ENCODE measurements at places on chromosomes 12 and 14. TPM values are rescaled to one million over a fixed set of nuclear protein-coding genes. Genes with fewer than 3 reads are reported as not detected.

DNA sequence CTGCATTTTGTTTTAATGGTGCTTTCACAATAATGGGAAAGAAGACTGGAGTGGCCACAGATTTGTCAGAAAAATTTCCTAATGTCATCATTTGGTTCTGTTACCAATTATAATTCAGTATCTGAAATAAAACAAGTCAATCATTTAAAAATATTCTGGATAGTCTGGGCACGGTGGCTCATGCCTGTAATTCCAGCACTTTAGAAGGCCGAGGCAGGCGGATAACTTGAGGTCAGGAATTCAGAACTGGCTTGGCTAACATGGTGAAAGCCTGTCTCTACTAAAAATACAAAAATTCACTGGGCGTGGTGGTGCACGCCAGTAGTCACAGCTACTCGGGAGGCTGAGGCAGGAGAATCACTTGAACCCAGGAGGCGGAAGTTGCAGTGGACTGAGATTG, 4.0 kb upstream of the LIMA1 start:
- peaks cover 12% of the 10 kb centered on the region for H3K4me1 ChIP-seq
- no peaks in the 10 kb centered on the region for H3K27me3 ChIP-seq
- no peaks in the 10 kb centered on the region for H3K36me3 ChIP-seq
- no peak for DNase-seq

DNA sequence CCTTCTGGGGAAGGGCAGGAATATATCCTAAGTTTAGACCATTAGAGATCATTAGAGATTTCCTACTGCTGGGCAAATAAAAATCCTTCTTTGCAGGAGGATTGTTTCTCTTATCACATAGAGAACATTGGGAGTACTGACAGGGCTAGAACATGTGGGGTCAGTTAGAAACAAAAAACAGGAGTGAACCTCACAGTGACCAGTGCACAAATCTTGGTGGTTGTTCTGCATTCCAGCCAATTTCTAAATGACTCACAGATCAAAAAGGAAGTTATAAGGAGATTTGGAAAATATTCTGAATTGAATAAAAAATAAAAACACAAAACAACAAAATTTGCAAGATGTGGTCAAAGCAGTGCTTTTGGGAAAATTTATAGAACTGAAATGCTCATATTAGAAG, 118.8 kb downstream of the LLPH start:
- no peaks in the 10 kb centered on the region for H3K36me3 ChIP-seq
- no peak overlapping the region for H3K4me3 ChIP-seq
- no peak for DNase-seq
- H3K27ac ChIP-seq = no peak overlapping the region
- H3K4me1 ChIP-seq = no peaks in the 10 kb centered on the region

Gene TTC7B
- 15.0 TPM for total RNA-seq

DNA sequence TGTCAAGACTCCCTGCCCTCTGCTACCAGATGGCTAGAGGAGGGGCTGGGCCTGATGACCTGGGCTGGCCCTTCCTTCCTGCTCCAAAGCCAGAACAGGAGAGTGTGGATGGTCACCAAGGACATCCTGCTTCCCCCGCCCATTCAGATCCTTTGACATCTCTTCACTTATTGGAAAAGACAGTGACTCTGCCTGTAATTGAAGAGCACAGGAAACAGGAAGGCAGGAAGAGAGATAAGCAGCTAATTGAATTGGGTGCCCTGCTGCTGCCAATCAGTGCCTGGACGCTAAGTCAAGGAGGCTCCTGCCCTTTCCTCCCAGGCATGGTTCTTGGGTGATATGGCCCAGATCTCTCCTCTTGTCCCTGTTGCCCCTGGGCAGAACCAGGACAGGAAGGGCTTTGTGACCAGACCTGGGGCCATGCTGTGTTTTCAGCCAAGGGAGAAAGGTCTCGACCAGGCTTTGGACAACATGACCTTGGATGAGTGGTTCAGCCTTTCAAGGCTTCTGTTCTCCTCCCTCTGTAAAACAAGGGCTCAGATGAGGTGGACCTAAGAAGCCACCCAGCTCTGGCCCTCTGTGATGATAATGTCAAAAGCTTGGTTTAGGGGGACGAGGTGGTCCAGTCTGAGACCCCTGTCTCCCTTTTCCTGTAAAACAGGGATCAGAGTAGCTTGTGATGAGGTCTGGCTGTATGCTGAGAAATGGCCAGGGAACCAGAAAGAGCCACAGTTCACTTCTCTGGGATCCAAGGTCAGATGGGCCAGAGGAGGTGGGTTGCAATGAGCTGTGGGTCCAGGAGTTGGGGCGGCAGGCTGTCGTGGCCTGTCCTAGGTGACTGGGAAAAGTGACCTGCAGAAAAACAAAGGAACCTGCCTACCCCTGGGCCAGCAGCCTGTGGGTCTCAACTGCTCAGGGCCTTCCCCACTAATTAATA, 38.8 kb downstream of the FAM222A start:
- H3K27me3 ChIP-seq = no peaks in the 10 kb centered on the region
- DNase-seq = peak; percentile 15
- H3K27ac ChIP-seq = no peak overlapping the region
- no peaks in the 10 kb centered on the region for H3K36me3 ChIP-seq

DNA sequence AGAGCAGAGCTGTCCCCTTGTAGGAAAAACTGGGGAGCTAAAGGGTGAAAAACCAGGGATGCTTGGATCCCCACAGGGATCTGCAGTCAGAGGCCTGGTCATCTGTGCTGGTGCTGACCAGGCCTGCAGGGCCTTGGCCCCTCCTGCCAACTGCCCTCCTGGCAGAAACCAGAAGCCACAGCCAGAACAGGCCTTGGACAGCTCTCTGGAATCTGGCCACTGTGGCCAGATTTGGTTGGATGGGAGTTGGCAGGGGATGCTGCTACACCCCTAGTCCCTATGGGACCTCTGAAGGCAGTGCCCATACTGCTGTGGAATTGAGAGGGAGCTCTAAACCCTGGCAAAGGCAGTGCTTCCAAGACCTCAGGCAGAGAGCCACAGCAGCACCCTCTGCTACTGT, 9.2 kb upstream of the GPX2 start:
- no peak overlapping the region for H3K27ac ChIP-seq
- no peaks in the 10 kb centered on the region for H3K36me3 ChIP-seq
- no peak for DNase-seq
- H3K4me3 ChIP-seq = no peak overlapping the region
- H3K4me1 ChIP-seq = no peaks in the 10 kb centered on the region

- peaks cover 39% of the 10 kb centered on the region for H3K36me3 ChIP-seq
- no peak for DNase-seq
- no peaks in the 10 kb centered on the region for H3K27me3 ChIP-seq
- H3K27ac ChIP-seq = no peak overlapping the region
Measured at GRCh38 chr14:69428289-69428998, 30.0 kb downstream of the SLC39A9 start.

Gene CRACR2A
- 74.3 TPM for total RNA-seq

DNA sequence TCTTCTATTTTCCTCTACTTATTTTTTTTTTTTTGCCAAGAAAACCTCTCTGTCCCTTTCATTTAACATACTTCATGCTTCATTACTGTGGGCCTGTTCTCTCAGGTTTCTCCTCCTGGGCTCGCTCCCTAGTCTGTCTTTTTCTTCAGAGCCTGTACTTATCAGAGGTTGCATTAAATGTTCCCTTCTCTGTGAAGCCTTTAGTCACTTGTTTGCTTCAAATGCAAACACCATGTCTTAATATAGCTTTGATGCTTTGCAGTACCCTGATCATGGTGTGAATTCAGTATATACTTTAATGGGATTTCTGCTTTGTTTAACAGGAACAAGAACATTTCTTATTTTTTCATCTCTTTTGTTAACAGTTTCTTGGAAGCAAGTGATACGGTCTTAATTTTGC, 72.7 kb upstream of the DNM1L start:
- no peak overlapping the region for H3K4me3 ChIP-seq
- H3K4me1 ChIP-seq = no peaks in the 10 kb centered on the region
- no peak for DNase-seq
- H3K27ac ChIP-seq = no peak overlapping the region

DNA sequence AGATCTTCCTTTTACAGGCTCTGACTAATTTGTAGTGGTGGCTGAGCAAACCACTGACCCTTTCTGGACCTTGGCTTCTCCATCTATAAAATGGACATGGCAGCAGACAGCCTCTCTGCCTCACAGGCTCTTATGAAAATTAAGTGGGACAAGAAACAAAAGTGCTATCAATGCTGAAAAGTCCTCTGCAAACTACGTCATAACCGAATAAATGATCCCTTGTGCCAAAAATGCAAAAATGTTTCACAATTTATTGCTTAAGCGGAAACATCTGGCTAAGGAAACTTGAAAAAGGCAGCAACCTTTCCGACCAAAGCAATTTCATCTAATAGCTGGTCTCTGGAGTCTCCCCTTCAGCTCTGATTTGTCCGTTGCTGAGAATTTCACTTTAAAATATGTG, 108.5 kb upstream of the PLXNC1 start:
- no peak overlapping the region for H3K27ac ChIP-seq
- H3K36me3 ChIP-seq = no peaks in the 10 kb centered on the region
- DNase-seq = no peak
- no peaks in the 10 kb centered on the region for H3K4me1 ChIP-seq

Data from Peyer's patch (tissue), 4 donors.